Activated CD8-positive, alpha-beta memory T cell treated with anti-CD3 and anti-CD28 coated beads for 24 hours (primary cell): ENCODE measurements at places on chromosomes 1 and 21.

DNA sequence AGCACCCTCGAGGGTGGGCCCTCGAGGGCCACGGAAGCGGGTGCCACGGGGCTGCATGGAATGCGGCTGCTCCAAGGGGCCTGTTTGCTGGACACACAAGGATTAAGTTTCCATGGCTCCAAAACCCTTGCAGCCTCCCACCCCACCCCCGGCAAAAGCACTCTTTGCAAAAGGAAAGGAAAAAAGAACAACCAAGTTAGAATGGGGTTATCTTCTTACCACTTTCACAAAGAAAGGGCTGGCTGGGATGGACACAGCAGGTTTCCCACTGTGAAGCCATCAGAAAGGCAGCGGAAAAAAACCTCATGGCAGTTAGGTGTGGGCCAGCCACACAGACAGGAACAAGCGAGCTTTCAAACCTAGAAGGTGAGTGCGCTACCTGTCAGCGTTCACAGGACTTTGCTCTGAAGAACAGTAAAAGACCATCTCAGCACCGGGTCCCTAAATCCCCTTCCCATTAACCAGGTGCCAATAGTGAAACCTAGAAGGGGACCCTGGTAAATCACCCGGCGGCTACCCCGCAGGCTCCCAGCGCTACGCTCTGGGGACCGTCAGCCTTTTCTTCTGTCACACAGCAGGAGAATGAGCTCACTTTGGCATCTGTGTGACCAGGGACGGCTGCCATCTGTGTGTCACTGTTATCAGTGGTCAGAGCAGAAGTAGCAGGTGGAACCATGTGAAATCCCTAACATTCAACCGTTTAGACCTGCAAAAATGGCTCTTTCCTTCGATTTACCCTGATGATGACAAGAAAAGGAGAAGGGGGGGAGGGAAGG, 93.0 kb downstream of the SIM2 start:
- no peak for DNase-seq

DNA sequence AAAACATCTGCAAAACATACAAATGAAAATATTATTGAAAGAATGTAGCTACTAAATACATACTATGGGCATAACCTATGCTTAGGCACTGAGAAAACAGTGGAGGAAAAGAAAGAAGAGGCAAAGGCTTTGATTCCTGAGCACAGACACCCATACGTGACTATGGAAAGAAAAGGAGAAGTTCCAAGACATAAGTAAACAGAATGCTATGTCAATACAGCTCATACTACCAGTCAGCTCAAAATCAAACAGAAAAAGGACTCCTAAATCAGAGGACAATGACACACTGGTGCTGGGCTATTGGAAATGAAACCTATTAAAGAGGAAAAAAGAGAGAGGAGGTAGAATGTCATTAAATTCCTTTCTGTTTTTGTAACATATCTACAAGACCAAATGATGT, 225.4 kb downstream of the SMYD3 start:
- no peak for DNase-seq

DNA sequence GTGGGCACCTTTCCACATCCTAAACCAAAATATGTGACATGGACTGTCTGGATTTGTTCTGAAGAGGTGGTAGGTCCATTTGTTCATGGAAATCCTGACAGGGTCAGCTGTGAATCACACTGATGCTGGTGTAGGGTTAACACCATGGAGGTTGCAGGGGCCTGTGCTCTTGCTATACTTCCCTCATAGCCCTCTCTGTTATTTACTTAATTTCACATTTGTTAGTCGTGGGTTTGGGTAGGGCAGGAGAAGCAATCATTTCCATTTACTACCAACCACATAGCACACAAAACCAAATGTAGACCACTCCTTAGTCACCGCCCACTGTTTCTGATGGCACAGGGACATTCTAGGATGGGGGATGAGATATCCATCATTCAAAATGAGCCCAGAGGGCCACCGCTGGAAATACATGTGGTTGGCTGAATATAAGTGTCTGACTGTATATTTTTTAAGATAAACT, 61.8 kb upstream of the POU2F1 start:
- no peak for DNase-seq

DNA sequence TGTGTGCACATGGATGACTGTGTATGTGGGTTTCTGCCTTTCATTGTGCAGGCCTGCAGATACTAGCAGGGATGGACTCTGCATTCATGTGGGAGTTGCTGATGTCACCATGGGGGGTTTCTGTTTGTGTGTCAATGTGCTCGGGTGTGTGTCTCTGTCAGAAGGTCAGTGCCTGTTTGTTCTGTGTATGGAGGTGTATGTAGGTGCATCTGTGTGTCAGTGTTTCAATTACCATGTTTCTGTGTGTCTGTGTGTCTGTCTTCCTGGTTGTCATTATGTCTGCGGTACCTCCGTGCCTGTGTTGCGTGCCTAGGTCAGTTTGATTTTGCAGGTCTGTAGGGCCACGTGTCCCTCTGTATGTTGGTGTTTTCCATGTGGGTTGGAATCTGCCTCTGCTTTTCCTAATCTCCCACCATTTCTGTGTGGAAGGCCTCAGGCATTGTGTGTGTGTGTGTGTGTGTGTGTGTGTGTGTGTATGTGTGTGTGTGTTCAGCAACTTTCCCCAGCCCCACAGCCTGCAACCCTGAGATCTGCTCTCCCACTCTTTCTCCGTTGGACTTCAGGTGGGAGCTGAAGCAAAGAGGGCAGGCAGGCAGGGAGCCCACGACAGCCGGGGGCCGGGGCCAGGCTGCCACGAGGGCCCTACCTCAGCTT, 36.7 kb upstream of the WASF2 start:
- DNase-seq = peak; percentile 68

DNA sequence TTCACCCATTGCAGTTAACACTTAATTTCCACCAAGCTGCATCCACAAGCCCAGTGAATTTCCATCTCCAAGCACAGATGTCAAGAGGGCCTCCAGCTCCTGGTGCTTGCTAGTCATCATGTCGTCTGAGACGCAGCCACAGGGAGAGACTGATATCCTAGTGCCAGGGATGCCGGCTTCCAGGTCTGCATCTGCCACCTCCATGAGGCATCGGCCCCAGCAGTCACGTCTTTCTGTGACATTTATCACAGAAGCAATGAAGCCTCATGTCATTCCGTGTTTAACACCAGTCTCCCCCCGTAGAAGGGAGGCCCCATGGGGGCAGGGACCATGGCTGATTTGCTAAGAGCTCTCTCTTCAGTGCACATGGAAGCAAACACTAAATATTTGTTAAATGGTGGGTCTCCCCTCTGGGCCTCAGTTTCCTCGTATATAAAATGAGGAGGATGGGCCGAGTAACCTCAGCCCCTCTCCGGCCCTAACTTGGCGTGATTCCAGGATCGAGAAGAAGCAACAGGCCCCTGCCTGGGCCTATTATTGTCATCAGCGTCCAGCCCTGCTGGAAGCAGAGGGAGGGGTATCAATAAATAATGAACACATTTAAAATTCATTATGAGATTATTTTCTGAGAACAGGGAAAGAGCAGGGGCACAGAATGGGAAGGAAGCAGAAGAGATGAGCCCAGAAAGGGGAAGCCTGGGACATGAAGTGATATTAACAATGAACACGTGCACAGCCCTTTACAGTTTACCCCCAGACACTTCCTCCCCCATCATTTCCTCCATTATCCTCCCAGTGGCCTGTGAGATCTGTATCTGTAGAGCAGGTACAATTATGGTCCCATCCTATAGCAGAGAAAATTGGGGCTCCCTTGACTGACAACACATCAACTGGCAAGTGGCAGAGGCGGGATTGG, 837 bp upstream of the C1QB start:
- no peak for DNase-seq

- DNase-seq = peak; percentile 37
These were observed 18.2 kb downstream of the CAP1 start for GRCh38 chr1:40058453-40059337.

GRCh38 chr1:59703918-59704378, 110.8 kb upstream of the HOOK1 start:
- DNase-seq = no peak

DNA sequence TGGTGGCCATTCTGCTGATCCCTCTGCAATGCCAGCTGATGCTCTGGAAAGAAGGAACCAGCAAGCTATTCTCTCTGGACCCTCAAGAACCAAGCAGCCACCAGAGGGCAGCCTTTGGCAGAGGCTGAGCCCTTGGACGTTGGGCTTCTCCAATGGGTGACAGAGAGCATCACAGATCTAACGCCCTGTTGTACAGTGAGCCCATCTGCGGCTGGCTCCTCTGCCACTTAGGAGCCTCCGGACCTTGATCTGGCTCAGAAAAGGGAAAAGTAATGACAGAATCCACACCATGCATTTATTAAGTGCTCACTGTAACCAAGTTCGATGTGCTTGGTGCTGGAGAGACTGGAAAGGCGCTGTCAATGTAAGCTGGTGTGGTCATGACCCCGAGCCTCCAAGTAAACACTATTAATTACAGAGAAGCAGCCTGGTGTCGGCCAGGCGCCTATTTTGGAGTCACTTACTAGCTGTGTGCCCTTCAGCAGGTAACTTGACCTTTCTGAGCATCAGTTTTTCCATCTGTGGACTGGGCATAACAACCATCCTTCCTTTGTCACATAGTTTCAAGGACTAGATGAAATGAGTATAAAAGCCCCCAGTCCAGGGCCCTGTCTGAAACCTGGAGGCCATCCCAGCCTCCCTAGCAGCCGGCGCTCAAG, 34.9 kb downstream of the ECE1 start:
- peak; percentile 94 for DNase-seq

- no peak for DNase-seq
These were observed 17.9 kb downstream of the PTPRF start for GRCh38 chr1:43548285-43549271.

- DNase-seq = no peak
These were observed 12.7 kb downstream of the RHEX start for GRCh38 chr1:206065547-206066145.

DNA sequence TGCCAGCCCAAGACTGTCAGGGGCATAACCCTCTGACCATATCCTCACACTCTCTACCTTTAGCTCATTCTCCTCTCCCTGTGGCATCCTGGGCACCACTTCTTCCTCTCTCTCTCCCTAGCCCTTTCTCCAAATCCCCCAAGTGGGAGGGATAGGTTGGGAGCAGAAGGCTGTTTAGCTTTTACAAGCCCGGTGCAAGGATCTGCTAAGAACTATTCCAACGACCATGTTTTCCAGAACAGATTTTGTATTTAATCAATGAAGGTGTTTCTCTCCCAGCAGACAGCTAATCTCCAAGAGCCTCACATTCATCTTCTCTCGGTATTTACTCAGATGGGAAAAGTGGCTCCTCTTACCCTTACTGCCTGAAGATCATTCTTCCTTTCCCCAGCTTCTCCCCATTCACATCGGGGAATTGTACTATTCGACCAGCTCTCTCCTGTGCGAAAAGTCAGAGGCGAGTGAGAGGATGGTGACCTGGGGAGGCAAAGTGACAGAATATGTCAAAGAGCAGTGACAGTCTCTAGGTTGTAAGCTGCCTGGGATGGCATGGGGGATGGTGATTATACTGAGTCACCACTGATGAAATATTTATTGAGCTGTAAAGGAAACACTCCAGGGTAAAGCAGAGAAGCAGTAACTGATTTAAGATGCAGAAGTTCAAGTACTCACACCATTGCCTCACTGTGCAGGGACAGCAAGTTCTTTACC, 47.0 kb upstream of the RBM15 start:
- DNase-seq = no peak

DNA sequence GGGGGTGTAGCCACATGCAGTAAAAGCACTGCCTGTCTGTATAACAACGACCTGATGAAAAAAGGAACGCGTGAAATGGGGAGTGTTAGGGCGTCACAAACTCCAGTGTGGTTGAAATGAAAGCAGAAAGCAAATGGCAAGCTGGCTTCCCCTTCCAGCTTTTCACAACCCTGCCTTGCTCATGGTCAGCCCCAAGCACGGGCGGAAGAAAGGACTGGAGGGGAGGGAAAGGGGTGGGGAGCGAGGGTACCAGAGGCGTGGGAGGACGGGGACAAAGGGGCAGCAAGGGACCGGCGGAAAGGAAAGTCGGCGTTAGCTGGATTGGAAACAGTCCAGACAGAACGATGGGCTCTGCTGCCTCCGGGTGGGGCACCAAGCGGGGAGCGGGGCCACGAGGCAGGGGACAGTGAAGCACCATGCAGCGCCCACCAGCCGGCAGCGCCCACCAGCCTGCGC, 9.6 kb downstream of the VPS26C start:
- DNase-seq = no peak

DNA sequence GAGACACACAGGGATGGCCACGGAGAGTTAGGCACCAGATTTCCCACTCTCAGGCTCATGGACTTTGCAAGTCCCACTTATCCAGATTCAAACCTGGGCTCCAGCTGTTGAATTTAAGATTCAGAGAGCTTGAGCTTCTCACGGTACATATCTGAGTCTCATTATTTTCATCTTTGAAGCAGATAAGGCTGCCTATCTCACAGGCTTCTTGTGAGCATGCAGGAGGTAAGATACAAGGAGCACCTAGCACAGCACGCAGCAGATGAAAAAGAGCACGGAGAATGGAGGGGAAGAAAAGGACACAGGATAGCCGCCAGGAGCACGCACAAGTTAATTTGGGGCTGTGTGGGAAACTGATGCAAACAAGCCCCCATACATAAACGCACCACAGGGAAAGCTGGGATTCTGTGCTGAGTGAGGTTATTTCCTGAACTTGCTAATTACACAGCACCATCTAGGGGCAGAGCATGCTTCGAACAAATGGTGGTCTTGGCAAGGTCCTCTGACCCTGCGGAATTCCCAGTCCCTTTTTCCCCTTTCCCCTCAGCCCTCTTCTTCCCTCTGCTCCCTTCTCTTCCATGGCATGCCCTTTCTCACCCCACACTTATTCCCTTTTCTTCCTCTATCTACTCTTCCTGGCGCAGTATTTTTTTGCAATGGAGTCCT, 134.7 kb upstream of the VANGL1 start:
- DNase-seq = no peak

DNA sequence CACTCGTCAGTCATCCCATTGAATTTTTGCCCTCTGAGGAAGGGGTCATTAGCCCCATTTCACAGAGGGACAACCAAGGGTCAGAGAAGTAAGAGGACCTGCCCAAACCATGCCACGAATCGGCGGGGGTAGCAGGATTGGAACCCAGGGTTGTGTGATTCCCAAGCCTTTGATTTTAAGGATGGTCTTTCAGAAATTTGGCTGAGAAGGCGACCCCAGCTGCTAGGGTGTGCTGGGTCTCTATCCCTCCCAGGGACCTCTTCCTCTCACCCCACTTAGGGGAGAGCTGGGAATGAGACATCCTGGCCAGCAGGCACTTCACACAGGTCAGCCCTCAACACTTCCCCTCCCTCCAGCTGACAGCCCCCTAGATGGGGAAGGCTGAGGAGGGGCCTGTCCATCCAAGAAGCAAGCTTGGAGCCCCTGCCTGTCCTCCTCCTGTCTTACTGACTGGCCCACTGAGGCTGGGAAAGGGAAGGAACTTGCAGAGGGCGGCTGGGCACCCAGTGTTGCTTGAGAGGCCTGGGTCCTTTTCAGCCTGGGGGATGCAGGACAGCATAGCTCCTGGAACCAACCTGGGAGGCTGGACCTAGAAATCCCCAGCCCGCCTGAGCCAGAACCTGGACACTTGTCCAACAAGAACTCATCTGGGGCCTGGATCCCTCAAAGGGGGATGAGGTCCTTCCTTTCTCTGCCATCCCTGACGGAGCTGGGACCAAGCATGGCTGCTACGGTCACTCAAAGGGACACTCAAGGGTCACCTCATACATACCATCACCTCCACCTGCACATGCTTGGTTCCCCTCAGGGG, 1.7 kb downstream of the SDC3 start:
- DNase-seq = no peak

- no peak for DNase-seq
These were observed 213.9 kb downstream of the TOMM20 start for GRCh38 chr1:234914606-234915290.

- DNase-seq = no peak
These were observed 316.8 kb downstream of the NFIA start for GRCh38 chr1:61399199-61399598.
